ENCODE measurements at places on chromosomes 7 and 10. TPM values are rescaled to one million over a fixed set of nuclear protein-coding genes. Genes with fewer than 3 reads are reported as not detected.
A peak's percentile ranks its signal among the peaks of the same experiment; 100 is the strongest.

EPHB6 gene
- total RNA-seq, result 29.3 TPM

CLCN1 gene
- under 0.01 TPM for total RNA-seq

NPC1L1 gene
- total RNA-seq, result not detected

CYP26C1 gene
- under 0.01 TPM for total RNA-seq

DNA sequence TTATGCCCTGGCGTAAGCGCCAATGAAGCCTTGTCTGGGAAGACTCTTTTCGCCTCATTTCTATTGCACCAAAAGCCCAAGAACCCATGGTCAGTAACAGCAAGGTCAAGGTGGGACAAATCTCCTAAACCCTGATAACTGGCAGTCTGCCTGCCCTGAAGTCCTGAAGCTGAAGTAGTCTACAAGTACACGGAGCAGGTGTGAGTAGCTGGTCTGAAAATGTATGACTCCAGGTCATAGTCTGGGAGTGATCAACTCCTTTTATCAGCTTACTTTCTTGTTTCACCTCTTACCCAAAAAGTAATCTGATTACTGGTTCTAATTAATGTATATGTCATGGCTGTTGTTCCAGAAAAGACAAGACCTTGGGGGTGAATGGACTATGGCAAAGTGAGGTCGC, 107.3 kb upstream of the EFCAB10 start:
- DNase-seq, result no peak

GRCh38 chr10:58755340-58755610, 242.6 kb downstream of the BICC1 start:
- DNase-seq, result no peak

DNA sequence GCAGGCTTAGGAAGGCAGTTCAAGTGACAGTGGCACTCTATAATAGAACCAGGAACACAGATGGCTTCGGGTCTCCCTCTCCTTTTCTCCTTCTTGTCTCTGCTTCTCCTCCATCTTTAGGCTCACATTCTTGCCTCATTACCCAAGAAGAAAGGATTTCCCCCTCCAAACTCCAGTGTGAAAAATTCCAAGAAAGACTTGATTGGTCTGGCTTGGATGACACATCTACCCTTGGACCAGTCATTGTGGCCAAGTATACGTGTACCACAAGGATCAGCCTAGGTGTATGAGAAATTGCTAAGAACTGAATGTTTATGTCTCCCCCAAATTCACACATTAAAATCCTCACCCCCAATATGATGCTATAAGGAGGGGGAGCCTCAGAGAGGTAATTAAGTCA, 53.9 kb downstream of the PRTFDC1 start:
- no peak for DNase-seq

DNA sequence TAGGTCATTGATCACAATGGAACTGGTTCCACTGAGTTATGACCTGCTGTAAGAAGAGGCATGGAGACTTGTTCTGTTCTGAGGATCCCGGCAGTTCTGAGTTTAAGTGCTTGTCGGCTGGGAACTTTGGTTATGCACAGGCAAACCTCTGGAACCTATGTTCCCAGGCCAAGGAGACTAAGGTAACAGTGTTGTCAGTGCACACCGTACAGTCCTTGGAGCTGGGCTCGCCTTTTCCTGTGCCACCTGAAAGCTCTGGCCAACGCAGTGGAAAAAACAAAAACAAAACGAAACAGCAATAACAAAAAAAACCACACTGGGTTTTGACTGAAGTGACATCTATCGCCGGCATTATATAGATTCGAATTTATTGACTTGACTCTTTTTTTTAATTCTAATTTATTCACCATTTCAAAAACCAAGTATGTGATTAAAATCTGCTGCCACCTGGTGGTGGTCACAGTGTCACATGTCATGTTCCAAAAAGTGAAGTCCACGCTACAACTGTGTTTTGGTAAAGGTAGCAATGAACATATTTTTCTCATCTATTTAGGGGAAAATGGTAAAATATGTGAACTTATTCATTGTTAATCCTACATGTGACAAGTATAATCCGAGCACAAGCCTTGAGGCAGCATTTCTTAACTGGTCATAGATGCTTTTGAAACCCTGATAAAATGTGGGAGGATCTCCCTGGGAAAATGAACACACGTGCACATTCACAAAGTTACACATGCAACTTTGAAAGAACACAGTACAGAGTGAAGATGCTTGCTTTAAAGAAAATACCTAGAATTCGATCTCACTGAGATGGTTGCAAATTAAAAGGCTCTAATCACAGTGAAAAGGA, 113.8 kb upstream of the PPP2R2D start:
- peak; percentile 37 for DNase-seq

DNA sequence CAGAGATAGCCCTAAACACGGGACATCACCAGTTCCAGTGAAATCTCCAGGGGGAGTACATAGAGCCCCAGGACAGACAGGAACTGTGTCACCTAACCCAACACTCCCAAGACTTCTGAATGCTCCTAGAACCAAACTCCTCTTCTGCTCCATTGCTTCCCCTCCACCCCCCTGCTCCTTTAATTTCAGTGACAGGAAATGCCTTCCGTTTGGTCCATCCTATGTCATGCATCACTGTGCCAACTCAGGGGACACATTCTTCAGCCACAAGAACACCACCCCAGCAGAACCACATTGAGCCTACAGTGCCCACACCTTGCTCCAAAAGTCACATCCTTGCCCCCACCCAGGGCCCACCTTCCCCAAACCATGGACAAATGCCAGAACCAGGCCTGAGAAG, 100.5 kb downstream of the KCNMA1 start:
- DNase-seq, result no peak

DNA sequence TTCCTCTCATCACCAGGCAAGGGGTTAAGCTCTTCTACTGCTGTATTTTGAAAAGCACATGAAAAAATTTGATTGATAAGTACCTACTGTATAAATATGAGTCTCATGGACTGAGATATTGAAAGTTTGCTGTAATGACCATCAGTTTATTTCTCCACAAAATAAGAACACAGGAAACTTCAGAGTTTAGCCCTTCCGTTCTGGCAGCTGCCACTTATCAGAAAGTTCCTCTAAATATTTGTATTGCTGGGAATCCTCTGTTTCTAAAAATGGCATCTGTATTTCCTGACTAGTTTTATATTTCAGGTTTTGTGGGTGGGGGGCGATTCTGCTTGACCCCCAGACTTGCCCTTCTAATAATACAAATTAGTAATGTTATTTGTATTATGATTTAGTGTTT, 92.0 kb downstream of the LYZL2 start:
- DNase-seq, result no peak

All from frontal cortex (tissue), 4 donors.